CD4-positive, alpha-beta T cell (primary cell): ENCODE measurements at places on chromosomes 2 and 18.

DNA sequence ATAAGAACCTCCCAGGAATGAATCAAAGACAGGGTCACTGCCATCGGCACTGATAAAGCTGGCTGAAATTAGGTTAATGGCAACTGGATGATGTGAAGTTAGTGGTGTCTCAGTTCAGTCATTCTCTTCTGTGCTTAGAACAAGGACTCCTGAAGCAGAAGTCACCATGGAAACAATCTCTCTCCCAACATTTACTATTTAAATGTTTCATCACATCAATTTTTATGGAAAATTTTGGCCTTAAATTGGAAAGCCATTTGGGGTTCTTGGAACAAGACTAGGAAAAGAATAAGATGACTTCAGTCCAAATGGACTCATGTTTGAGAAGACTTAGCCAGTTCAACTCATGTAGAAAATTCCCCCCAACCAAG lies 15.5 kb upstream of the ARL5A start:
- DNase-seq: no peak

DNA sequence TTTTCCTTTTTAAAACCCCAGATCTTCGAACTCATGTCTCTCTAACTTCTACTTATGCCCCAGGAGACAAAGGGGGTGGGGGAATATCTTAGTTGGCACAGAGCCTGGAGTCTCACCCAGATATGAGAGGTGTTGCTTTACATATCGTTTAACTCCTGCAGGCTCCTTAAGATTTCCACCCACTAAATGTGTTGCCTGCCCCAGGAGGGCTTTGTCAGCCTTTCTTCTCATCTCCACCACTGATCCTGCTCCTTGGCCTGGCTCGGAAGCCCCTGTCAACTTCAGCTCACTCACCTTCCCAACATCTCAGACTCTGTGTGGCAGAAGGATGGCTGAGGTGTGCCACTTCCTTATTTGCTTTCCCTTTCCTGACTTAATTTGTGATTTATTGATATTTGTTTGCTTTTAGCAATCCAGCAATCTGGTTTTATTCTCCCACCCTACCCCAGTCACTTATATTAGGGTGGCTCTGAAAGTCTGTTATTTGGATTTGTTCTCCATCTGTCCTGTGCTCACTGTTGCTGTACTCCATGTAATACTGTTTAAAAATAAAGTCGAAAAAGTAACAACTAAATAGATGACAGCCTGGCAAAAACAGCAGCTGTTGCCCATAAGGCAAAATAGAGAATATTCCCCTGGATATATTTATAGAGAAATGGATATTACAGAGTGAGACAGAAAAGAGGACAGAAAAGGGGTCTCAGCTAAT lies 200.6 kb downstream of the ZBTB7C start:
- no peak for DNase-seq

DNA sequence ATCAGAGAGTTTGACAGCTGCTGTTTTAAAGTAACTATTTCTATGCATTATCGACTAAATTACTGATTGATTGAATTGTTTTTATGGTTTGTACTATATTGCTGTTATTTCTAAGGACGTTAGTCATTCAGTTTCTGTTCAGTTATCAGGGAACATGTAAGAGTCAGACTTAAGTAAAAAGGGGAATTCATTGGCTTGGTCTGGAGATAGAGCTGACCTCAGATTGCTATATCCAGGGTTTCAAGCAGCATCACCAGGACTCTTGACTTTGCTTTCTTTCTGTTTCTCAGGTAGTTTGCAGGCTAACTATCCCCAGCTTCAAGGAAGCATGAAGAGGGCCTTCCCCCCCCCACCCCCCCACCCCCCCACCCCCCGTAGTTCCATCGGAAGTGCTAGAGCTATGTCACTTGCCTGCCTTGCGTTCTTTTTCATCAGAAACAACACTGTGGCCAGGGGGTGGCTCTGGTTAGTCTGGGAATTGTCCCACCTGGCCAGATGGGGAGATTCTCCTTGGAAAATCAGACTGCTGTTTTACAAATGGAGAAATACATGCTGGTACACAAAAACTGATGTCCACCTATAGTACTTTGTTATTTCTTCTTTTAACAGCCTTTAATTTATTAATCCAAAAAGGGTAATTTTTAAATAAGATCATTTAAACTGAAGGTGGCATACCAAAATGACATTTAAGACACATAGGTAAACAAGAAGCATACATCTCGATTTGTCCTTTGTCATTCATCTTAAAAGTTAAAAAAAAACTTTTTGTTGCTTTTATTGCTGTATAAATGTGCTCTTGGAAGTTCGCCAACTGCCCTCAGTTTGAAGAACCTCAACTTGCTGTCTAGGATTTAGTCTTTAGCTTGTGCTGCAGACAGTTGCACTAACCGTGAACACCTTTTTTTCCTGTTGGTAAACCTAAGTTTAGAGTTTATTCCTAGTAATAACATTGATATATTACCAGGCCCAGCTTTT lies 9.4 kb downstream of the SMAD4 start:
- DNase-seq: no peak

DNA sequence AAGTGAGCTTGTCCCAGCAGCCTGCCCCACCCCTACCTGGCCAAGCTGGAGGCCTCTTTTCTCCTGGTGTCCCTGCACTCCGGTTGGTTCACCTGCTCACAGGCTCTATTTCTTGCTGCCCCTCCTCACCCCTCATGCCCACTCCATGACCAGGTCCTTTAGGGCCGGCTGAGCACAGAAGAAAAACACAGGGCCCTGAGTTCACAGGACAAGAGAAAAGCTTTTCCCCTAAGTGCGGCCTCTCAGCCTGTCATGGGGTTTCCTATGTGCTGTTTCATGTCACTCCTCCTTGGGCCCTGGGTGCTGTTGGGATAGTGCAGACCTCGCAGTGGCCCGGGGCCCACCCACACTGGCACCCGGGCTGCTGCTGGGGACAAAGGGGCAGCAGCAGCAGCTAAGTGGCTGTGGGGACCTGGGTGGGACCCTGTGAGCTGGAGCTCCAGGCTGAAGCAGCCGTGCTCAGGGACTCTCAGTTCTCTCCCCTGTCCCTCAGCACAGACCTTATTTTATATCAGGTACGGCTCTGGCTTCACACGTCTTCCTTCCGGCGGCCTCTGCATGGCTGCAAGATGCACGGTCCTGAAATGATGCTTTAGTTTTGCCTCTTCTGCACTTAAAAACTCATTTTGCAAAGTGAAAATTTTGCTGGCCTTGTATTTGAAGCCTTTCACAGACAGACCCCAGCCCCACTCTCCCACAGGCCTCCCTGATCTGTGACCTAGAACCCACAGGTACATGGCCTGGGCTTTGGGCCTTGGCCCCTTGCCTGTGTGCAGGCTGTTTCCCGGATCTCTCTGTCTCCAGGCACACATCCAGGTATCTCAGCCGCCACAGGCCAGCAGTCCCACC lies 71.8 kb downstream of the SH3RF3 start:
- DNase-seq: no peak

- DNase-seq: no peak
These were observed 60.5 kb downstream of the NCAPH start for GRCh38 chr2:96396095-96396494.

DNA sequence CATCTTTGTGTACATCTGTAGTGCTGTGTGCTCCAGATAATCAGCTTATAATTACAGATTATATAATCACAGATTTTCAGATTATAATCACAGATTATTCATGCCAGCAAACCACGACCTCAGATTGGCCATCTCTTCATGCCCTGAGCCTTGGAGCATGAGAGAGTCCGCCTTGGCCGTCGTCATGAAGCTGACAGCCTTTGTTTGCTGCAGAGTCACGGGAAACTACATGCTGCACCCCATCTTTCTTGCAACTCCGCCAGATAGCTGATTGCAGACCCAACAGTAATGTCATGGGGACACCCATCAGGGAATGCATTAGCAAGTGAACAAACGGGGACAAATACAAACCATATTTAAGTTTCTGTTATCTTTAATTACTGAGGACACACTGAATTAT lies 7.3 kb downstream of the TMEM178A start:
- no peak for DNase-seq

DNA sequence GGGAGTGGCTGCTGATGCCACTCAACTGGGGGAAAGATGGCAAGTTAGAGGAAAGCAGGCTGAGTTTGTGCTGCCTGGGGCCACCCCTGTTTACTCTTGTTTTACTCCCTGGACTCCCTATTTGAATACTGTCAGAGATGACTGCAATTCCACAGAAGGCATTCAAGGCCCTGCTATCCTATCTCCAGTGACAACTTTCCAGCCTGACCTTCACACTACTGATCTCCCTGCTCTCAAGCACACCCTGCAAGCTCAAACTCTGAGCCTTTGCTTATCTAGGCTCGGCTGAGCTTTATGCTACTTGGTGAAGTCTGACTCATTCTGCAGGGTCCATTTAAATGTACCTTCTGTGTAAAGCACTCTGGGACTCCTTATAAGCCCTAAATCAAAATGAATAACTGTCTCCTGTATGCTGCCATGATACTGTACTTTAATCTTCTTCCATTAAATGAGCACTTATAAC lies 39.3 kb upstream of the DSG1 start:
- no peak for DNase-seq

- DNase-seq: no peak
These were observed 119.9 kb upstream of the NDUFV2 start for GRCh38 chr18:8982416-8983183.

GRCh38 chr2:229087843-229088516 lies 183.1 kb downstream of the PID1 start:
- DNase-seq: no peak

GRCh38 chr2:239438995-239439753 lies 38.4 kb upstream of the HDAC4 start:
- DNase-seq: no peak

DNA sequence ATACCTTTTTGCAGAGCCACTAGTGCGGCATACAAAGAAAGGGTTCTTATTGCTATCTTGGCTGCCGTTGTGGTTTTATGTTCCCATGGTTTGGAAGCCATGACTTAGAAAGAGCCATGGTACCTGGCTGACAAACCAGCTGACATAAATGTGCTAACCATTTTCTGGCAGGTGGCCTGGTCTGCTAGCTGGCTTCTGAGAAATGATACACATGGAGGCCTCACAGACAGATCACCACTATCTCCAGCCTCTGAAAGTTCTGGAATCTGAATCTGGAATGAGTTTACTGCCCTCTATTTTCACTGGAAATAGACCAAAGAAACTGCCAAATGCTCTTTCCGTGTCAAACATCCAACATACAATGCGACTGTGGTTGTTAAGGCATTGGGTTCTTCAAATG lies 123.7 kb downstream of the QPCT start:
- DNase-seq: no peak

DNA sequence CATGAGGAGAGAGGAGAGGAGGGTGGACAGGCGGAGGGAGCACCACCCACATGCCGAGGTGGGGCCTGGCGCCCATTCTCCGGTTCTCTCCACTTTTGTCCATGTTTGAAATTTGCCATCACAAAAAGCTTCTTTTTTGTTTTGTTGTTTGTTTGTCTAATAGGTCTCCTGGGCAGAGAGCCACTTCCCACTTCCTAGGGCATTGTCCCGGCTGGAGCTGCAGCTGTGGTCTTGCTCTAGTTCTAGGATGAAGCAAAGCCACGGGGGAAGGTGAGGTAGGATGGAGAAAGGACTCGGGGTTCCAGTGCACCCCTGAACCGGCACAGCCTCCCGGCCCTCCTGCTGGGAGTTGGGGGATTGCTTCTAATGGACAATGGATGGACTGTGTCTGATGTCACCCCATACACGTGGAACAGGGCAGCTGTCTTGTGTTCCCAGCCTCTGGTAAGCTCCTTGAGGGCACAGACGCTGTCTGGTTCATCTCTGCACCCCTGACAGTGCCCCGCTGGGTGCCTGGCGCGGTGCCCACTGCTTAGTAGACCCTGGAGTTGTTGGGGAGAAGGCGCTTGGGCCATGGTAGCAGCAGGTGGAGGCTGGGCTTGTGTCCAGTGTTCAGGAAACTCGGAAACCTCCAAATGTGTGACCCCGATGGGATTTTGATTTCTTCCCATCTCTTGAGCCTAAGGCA lies 278.4 kb downstream of the NDUFA10 start:
- DNase-seq: no peak

DNA sequence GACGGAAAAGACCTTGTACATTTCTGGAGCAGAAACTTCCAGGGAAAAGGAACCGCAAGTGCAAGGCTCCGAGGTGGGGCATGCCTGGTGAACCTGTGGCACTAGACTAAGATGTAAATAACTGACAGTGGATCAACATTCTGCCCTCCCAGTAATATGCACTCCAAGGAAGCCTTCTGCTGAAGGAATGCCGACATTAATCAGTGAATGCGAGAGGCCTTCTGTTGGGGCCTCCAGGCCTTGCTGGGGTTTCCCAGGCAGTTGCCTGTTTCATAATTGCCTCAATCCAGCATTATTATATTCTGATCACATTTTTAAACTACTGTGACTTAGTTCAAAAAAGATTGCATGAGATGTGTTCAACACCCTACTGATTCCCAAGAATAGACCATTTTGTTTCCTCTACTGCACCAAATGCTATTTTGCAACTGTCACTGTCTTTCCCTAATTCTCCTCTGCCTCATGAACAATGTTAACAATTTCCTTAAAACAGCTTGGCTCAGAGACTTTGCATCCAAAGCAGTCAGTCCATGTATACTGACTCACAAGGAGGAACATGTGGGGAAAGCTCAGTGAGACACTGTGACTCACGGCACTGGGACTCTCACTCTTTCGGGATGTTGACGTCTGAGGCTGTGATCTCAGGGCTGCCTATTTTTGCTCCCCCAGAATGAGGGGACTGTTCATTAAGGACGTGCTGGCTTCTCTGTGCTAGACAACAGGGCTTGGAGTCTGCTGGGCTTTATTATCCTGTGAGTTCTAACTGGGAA lies 10.5 kb upstream of the DSG2 start:
- no peak for DNase-seq

DNA sequence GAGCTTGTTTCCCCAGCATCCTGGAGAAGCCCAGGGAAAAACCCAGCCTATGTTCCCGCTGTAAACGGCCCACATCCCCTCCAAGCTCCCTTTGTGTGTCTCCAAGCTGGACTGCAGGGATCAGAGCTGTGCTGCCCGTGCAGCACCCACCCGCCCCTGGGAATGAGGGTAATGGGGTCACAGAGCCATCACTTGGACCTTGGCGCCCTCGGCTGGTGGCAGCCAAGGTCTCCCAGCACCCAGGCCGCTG lies 670 bp upstream of the INPP5D start:
- DNase-seq: no peak

DNA sequence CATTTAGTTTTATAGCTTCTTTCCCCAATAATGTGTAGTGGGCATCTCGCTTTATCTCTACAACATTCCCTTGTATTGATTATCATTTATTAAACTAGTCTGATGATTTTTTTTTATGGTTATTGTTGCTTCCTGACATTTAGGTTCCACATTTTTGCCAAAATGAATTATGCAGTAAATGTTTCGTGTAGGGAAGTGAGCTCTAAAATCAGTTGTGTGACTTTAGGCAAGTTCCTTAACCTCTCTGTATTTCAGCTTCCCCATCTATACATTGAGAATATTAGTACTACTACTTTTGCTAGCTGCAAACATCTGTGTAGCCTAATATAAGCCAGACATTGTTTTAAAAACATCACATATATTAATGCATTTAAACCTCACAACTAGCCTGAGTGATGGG lies 22.9 kb downstream of the SOCS6 start:
- DNase-seq: no peak

- DNase-seq: no peak
These were observed 313.9 kb downstream of the GBX2 start for GRCh38 chr2:235854276-235854675.

- no peak for DNase-seq
These were observed 208.7 kb downstream of the LOXHD1 start for GRCh38 chr18:46448347-46448746.
